ENCODE measurements at places on chromosomes 12 and 14.

DNA sequence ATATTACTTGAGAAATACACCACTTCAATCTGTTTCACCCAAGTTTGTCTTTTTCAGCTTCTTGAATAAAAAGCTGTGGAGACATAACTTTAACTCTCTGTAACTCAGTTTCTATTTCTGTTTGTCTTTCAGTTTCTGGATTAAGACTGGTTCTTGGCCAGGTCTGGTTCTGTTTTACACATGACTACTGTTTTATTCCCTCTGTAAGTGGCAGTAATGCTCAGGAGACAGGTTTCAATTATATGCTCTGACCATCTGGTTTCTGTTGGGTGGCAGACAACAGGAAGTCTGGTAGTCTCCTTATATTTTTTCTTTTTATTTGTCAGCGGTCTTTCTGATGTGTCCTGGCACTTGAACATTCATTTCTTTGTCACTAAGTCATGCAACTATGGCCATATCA lies 102.9 kb downstream of the RPS29 start:
- no peak for DNase-seq

DNA sequence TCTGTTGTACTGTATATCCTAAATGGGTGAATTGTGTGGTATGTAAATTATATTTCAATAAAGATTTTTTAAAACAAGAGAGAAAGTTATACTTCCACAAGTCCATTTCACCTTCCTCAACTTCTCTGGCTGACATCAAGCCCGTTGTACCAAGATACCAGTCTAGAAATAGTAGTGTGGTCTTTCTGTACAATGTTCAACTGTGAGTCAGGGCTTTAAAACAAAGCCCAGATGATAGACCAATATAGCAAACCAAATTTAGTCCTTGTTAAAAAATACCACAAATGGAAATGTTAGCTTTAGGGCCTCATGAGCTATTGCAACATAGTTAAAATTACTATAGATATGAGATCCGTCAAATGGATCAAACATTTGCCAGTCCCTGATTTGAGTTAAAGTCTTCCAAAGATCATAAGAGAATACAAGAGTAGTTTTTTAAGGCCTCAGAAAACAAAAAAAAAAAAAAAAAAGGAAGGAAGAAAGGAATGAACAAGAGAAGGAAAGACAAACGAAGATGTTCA lies 49.0 kb upstream of the EGLN3 start:
- no peak for DNase-seq

- DNase-seq = no peak
Observed at GRCh38 chr12:56029666-56030293, 8.9 kb downstream of the IKZF4 start.

DNA sequence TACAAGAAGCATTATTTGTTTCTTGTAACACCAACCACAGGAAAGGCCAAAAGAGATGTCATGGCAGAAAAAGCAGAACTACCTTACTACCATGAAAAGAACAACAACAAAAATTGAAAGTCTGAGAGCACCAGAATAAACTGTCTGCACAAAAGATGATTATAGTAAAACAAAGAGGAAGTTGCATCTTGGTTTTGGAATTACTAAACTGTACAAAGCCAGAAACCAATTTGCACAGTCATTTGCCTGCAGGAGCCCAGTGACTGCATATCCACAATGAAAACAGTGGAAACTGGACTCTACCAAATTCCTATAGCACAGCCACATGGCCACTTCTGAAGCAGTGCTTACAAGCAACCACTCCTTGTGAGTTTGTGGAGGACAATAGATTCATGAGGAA lies 276.2 kb downstream of the SSPN start:
- no peak for DNase-seq

GRCh38 chr14:24979725-24980239 lies 70.2 kb downstream of the STXBP6 start:
- DNase-seq = no peak

DNA sequence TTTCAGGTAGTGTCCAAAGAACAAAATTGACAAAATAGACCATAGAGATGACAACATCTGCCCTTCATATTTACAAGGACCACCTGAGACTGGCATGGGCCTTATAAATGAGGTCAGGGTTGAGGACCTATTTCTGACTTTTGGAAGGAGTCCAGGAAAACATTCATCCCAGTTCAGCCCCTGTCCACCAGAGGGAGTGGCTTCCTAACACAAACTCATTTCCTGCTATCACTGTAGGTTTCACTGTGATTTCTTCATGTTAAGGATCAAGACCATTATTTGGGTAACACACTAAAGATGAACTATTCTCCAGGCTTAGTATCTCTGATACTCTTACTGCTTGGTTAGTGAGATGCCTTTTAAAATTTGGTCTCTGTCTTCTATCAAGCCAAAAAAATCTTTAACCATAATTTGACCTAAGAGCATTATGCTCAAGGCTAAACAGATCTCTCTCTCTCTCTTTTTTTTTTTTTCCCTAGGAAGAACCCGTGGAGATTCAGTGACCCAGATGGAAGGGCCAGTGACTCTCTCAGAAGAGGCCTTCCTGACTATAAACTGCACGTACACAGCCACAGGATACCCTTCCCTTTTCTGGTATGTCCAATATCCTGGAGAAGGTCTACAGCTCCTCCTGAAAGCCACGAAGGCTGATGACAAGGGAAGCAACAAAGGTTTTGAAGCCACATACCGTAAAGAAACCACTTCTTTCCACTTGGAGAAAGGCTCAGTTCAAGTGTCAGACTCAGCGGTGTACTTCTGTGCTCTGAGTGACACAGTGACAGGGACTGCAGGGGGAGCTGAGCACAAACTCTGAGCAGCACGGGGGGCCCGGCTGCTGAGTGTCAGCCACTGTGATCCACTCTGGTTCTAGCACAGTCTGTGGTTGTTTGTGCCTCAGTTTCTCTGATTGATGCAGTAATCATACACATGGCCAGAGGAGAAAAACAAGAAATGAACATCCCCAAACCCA lies 267.6 kb upstream of the OR4E1 start:
- peak; percentile 24 for DNase-seq

DNA sequence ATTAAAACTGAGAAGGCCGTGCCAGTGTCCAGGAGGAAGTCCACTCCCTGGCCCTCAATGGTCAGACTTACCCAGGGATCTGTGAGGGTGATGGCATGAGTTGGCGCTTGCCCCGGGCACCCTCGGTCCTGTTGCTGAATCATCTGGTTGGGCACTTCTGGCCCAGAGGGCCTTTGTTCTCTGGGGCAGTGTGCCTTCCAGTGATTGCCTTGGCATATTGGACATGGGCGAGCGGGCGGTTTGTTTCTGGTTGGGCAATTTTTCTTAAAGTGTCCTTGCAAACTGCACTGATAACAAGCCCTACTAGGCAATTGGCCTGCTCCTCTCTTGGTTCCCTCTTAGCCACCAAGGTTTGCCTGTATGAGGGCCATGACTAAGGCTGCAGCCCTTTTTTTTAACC lies 69.5 kb upstream of the ZDHHC17 start:
- DNase-seq = no peak

GRCh38 chr12:106942775-106943174 lies 12.9 kb upstream of the TMEM263 start:
- no peak for DNase-seq

DNA sequence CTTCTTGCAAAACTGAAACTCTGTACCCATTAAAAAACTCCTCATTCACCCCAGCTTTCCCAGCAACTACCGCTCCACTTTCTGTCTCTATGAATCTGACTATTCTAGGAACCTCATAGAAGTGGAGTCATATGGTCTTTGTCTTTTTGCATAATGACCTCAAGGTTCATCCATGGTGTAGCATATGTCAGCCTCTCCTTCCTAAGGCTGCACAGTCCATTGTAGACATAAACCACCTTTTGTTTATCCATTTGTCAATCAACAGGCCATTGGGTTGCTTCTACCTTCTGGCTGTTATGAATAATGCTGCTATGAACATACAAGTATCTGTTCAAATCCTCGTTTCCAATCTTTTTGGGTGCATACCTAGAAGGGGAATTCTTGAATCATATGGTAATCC lies 21.1 kb downstream of the NT5DC3 start:
- no peak for DNase-seq

GRCh38 chr12:104736307-104736706 lies 221.8 kb downstream of the SLC41A2 start:
- no peak for DNase-seq

DNA sequence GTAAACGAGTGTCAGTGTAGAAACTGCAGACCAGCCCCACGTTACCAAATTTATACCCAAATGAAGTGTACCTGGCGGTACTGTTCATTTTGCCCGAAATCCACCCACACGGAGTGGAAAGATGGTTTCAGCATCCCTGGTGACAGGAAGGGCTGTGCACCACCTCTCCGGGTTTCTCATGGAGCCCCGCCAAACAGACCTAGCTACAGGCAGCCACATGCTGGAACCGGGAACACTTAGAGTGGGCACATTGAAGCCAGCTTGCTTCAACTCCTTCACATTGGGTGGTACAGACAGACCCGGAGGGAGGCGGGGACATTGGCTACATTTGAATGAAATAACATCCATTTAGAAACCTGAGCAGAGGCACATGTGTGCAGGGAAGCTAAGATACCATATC lies 84.4 kb downstream of the PPP2R5C start:
- DNase-seq = no peak

GRCh38 chr12:41045509-41045908 lies 142.6 kb upstream of the PDZRN4 start:
- DNase-seq = no peak

DNA sequence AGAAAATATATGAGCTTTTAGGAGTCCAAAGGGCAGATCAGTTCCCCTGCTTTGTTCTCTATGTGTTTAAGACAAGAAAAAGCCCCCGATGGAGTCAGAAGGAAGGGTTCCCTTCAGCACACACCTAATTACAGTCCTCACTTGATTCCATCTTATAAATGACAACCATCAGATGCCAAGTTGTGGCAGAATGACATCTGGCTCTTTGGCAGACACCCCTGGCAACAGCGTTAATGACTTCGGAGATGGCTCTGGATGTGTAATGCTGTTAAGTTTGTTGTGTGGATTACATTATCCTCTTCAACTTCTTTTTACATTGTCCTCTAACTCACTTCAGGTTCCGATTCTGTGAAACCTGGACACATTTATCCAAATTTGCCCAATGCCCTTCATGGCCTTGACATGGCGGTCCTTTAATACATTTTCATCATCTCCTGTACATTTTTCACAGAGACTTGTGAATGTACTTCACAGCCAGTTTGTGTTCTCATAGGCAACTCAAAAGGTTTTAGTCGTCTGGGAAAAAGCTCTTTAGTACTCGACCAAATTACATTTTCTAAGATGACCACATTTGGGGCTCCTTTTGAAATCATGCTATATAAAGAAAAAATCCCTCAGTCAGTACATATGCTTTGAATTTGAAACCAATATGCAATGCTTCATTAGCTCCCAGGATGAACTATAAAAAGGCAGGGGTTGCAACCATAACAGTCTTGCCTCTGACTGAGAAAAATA lies 667.8 kb downstream of the NOVA1 start:
- DNase-seq = no peak

DNA sequence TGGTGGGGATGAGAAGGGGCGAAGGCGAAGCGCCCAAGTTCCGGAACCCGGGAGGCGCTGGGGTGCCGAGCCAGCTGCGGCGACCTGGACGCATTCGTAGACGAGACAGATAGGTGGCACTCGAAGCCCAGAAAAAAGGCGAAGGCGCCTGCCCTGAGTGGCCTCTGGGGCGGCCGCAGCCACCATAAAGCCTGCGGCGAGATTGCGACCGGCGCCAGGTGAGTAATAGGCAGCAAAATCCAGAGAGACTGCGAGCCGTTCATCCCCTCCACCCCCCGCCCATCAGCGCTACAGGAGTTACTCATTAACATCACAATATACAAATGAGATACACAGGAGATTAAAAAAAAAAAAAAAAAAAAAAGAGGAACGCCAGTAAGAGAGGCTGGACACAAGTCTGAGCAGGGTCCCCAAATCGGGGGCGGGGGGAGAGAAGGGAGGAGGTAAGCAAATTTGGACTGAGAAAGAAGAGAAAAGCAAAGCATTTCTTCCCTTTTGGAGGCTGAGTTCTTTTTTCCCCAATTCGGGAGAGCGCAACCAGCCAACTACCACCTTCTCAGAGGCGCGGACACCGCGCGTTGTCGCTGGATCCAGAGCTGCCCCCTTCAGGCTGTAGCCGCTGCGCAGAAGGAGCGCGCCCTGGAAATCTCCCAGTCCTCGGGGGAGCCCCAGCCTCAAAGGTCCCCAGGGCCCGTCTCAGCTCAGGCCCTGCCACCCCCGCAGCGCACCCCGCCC lies 15.7 kb downstream of the TBX3 start:
- DNase-seq = peak; percentile 61

DNA sequence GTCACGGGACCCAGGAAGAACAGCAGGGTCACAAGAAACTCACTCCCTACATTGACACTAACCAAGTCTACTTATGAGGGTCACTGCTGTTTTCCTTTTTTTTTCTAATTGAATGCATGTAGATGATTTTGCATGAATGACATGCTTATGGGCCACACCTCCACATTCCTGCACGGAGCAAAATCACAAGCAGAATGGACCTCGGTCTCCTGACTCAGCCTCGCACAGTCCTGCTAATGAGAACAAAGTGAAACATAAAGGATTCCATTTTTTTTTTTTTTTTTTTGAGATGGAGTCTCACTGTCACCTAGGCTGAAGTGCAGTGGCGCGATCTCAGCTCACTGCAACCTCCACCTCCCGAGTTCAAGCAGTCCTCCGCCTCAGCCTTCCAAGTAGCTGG lies 12.3 kb downstream of the SCARB1 start:
- no peak for DNase-seq

- DNase-seq = no peak
Observed at GRCh38 chr12:108514468-108514972, 557 bp upstream of the FICD start.

GRCh38 chr12:13691598-13691997 lies 289.8 kb downstream of the GRIN2B start:
- DNase-seq = no peak

DNA sequence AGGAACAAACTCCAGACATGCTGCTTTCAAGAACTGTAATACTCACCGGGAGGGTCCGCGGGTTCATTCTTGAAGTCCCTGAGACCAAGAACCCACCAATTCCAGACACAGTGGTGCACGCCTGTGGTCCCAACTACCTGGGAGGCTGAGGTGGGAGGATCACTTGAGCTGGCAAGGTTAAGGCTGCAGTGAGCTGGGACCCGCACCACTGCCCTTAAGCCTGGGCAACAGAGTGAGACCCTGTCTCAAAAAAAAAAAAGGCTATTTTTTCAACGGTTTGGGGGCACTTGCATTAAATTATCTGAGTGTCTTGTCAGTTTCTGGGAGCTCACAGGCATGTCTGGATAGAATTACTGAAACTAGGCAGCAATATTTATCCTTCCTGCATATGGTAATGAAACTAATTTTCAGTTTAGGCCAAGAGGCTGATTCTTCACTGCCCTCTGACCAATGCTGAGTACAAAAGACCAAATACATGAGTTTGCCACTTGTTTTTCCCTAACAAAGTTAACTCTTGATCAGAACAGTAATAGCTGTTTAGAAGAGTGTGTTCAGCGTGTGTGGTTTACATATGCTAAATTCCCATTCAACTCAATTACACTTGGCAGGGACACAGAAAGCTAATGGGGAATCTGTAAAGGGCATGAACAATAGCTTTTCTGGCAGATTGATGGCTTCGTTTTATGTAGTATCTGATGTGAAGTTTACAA lies 65.8 kb upstream of the RASSF3 start:
- DNase-seq = no peak

GRCh38 chr12:89800435-89800834 lies 91.8 kb upstream of the ATP2B1 start:
- no peak for DNase-seq

All from HCT116 (cell line).